Astrocyte of the spinal cord (primary cell): ENCODE measurements at places on chromosomes 11 and 22.
A peak's percentile ranks its signal among the peaks of the same experiment; 100 is the strongest.

GRCh38 chr11:127383026-127383425 is 382.5 kb upstream of the KIRREL3 start:
- DNase-seq, result peak; percentile 31

DNA sequence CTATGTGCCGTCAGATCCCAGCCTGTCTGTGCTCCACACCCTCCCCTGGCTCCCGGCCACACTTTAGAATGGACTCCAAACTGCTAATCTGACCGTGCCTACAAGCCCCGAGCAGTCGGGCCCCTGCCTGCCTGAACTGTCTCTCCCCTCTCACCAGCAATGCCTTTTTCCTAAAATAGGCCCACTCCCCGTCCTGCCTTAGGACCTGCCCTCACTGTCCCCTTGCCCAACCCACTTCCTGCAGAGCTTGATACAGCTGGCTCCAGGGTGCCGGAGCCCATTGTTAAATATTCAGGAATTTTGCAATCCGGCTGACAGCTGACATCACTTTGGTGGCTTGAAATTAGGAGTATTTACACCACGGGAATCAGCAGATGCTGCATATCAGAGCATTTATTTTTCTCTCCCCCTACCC is 21.4 kb downstream of the MN1 start:
- DNase-seq, result no peak

GRCh38 chr11:10514709-10515108 is 26.3 kb downstream of the RNF141 start:
- DNase-seq, result no peak

GRCh38 chr22:46828323-46828900 is 66.0 kb downstream of the TBC1D22A start:
- no peak for DNase-seq

GRCh38 chr11:34916843-34917770 is 689 bp downstream of the PDHX start:
- DNase-seq, result no peak
